ENCODE measurements at places on chromosomes 7 and 10. TPM values are rescaled to one million over a fixed set of nuclear protein-coding genes. Genes with fewer than 3 reads are reported as not detected.

Gene COL28A1
- total RNA-seq, result 0.09 TPM

Gene PRSS1
- total RNA-seq, result not detected

Gene NRCAM
- total RNA-seq, result 5.4 TPM

Gene CALHM1
- total RNA-seq, result not detected
